Tongue (tissue), 3 donors: ENCODE measurements at places on chromosomes 11 and 22. TPM values are rescaled to one million over a fixed set of nuclear protein-coding genes. Genes with fewer than 3 reads are reported as not detected.

Gene INCENP
- total RNA-seq, result 16.8 TPM

Gene MPZL3
- 3.0 TPM for total RNA-seq

Gene ALX4
- 4.1 TPM for total RNA-seq

Gene ZP1
- total RNA-seq, result not detected

Gene ASRGL1
- 9.0 TPM for total RNA-seq

Gene FXYD2
- total RNA-seq, result 3.6 TPM

Gene TMEM223
- 24.7 TPM for total RNA-seq

Gene MRGPRF
- total RNA-seq, result 20.5 TPM

Gene CEP126
- total RNA-seq, result 4.2 TPM

Gene RASSF10
- 4.8 TPM for total RNA-seq

Gene OR10G7
- not detected for total RNA-seq

Gene RPS6KB2
- 65.2 TPM for total RNA-seq

Gene GGTLC2
- not detected for total RNA-seq

Gene ZBTB16
- total RNA-seq, result 52.1 TPM

Gene TEX12
- total RNA-seq, result 2.3 TPM

Gene CARNS1
- 39.0 TPM for total RNA-seq

Gene OR10A2
- total RNA-seq, result not detected

DNA sequence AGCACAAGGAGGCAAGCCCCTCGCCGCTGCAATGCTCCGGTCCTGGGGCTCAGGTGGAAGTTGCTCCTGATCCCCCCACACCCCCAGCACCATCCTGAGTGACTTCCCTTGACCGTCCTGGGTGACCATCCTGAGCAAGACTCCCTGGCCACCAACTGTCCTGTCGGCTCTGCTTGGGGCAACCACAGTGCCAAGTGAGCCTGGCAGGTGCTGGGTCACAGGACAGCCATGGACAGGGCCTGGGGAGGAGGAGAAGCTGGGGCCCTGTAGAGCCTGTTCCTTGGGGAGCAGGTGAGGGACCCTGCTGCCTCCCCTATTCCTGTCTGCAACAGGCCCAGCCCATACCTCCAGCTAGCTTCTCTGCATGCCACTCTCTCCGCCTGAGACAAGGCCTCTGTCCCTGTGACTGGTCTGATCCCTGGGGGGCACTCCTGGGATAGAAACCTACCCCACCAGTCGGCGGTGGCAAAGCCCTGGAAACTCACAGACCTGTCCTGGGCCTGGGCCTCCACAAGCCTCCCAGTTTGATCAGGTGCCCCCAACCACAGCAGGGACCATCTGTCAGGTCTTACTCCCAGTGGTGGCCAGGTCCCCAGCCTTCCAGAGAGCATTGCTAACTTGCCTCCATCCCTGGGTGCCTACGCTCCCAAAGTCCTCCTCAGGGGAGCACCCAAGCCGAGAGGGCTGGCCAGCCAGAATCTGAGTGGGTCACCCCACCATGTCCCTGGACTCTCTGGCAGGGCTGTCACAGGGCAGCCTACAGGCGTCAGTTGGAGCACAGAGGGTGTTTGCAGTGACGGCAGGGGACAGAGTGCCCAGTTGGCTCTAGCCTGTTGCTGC is 68.7 kb upstream of the WNT7B start:
- DNase-seq, result no peak

GRCh38 chr11:44078794-44079193 is 12.7 kb downstream of the ACCS start:
- no peak for DNase-seq

DNA sequence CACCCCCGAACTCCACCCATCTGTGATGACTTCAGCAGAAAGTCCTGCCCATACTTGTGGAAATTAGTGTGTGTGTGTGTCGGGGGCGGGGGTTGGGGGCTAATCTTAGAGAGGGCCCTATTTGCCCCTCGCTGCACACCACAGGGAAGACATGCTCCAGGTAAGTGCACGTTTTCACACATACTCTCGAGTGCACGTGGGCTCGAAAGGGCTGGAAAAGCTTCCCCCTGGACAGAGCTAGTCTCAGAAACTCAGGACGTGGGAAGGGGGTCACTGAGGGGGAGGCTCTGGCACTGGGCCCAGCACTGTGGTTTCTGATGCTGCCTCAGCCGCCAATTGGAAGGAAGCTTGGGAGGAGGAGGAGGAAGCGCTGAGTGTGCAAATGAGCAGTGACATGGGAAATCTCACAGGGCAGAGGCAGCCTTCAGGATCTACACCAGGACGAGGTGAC is 40.7 kb upstream of the CD82 start:
- DNase-seq, result peak; percentile 66

DNA sequence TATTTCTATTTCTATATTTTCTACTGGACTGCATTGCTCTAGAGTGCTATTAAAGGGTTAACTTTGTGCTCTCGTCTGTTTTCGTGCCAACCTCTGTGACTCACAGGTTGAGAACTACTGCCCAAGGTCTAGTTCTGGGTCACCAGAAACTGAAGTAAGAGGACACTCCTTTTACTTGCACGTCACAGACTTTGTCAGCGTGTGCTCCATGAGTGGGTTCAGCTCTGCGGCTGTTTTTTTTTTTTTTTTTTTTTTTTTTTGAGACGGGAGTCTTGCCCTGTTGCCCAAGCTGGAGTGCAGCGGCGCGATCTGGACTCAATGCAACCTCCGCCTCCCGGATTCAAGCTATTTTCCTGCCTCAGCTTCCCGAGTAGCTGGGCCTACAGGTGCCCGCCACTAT is 49.8 kb downstream of the CLMP start:
- no peak for DNase-seq

DNA sequence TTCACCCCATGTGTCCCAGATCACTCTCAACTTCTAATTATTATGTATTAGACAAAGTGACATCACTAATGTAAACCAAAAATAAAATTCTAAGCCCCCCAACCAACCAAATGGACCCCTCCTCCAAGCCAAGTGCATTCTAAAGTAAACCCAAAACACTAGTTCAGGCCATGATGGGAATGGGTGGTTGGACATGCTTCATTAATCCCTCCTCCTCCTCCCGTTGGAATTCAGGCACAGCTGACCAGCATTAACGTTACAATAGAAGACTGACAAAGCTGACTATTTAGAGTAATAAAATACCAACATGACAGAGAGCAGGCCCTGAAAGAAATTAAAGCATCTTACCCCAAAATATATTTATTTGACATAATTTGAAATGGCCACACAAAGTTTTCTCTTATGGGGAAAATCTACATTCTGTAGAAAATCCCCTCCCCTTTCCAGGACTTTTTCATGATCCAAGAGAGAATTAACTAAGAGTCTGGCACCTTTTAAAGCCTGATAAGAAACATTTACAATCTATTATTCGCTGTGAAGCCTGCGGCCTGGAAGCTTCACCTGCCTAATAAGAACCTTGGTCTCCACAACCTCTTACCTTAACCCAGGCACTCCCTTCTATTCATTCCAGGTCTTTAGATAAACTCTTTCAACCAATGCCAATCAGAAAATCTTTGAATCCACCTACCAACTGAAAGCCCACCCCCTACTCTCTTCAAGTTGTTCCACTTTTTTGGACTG is 948.5 kb upstream of the CCDC90B start:
- DNase-seq, result peak; percentile 44

DNA sequence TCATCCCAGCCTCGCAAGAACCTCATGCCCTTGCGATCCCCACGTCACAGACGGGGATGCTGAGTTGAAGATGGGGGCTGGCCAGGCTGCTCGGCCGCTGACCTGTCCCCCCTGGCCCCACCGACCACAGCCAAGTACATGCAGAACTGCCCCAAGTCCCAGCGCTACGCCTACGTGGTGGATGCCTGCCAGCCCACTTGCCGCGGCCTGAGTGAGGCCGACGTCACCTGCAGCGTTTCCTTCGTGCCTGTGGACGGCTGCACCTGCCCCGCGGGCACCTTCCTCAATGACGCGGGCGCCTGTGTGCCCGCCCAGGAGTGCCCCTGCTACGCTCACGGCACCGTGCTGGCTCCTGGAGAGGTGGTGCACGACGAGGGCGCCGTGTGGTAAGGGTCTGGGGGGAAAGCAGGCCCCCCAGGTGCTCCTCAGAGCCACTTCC is 10.0 kb downstream of the MUC5B start:
- no peak for DNase-seq

GRCh38 chr22:44608597-44609399 is 93.2 kb upstream of the PRR5 start:
- DNase-seq, result peak; percentile 57

- peak; percentile 52 for DNase-seq
Observed at GRCh38 chr11:94854770-94855633, 86.8 kb downstream of the AMOTL1 start.

DNA sequence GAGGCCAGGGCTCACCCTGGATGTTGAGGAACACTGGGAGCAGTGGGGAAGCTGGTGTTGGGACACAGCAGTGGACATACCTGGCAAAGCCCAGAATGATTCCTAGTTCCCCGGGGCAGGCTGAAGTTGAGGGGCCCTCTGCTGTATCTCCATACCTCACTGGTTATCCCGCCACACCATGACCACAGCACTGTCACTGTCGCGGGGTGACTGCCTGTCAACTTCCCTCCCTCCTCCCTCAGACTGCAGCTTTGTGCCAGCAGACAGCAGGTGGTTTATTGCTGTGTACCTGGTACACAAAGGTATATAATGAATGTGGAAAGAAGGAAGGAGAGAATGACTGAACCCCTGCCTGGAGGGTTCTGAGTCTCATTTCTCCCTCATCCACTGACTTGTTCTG is 318.7 kb downstream of the TMEM135 start:
- DNase-seq, result no peak

DNA sequence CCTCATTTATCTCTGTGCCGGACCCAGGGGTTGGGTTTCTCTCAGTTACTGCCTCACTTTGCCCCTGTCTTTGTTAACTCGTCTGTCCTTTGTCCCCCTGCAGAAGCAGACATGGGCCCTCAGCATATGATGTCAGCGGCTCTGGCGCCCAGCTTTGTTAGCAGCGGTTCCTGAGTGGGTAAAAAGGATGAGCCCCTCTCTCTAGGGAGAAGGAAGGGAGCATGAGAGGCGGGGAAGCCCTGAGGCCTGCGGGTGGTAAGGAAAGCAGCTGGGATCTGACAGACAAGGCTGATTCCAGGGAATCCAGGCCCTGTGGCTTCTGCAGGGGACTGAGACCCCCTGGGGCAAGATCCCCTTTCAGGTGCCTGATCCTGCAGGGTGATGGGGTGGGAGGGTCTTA is 51.7 kb downstream of the MCM5 start:
- DNase-seq, result no peak

DNA sequence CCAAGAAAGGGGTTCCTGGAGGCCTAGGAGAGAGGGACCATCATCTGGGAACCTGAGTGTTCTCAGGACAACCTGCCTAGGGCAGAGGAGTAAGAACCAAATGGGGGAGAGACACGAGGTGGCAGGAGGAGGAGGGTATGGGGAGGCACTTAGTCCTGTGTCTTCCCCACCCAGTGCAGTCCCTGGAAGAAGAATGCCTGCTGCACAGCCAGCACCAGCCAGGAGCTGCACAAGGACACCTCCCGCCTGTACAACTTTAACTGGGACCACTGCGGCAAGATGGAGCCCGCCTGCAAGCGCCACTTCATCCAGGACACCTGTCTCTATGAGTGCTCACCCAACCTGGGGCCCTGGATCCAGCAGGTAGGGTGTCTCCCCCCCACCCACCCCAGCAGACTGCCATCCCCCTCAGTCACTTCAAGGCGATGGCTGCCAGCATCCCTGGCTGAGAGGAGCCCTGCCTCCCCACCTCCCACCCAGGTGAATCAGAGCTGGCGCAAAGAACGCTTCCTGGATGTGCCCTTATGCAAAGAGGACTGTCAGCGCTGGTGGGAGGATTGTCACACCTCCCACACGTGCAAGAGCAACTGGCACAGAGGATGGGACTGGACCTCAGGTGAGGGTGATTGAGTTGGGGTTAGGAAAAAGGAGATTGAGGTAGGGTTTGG is 3.7 kb upstream of the INPPL1 start:
- DNase-seq, result no peak

GRCh38 chr11:110948112-110948511 is 235.9 kb upstream of the ARHGAP20 start:
- no peak for DNase-seq

DNA sequence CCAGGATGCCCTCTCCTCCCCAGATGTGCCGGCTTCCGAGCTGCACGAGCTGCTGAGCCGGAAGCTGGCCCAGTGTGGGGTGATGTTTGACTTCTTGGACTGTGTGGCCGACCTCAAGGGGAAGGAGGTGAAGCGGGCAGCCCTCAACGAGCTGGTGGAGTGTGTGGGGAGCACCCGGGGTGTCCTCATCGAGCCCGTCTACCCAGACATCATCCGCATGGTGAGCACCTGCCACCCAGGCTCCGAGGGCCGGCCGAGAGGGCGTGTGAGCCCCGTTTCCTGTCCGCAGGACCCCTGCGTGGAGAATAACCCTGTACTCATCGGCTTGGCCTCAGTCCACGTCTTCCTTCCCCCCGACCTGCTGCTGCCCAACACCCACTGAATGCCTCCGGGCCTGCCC is 2.2 kb downstream of the PPP2R5B start:
- DNase-seq, result no peak

DNA sequence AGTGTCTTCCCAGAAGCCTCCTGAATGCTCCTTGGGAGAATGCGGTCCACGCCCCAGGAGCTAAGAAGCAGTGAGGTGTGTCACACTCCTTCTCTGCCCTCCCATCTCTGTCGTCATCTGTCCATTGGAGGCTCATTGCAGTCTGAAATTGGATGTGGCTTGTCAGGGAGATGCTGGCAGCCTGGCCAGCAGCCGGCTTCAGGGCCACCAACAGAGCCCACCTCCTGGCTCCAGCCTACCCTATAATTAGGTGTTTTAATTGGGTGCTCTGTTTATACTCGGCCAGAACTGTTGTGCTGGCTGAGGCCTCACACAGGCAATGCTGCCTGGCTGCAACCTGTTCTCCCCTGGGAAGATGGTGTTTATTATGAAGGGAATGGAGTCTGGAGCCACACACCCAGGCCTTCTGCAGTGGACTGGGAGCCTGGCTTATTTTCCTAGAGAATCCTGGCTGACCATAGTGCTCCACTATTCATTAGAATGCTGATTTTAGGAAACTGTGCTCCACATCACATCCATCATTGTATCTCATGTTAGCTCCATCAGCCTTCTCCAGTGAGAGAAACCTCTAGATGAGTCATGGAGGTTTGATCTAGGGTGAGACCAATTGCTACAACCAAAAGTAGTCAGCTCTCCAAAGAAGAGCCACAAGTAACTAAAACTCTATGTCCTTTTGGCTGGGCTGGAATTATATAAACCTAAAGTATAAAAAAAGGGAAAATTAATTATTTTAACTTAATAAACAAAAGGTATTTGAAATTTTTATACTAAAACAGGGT is 86.8 kb upstream of the CRTAM start:
- no peak for DNase-seq

DNA sequence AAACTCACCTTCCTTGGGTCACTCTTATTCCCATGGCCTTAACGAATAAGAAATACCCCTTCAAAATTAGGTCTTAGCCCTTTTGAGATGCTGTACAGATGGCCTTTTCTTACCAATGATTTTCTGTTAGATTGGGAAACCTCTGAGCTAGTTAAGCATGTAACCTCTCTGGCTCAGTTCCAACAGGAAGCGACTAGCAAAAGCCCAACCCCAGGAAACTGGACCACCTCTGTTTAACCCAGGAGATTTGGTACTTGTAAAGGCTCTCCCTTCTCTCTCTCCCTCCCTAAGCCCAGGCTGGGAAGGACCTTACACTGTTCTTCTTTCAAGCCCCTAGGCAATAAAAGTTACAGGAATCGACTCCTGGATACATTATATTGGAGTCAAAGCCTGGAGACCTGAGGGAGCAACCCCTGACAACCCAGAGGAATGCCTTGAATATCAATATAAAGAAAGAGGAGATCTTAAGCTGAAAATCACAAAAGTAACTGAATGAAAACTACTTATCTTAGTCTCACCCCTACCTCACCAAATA is 11.7 kb downstream of the APIP start:
- no peak for DNase-seq
